ENCODE measurements at places on chromosomes 1 and 21.

DNA sequence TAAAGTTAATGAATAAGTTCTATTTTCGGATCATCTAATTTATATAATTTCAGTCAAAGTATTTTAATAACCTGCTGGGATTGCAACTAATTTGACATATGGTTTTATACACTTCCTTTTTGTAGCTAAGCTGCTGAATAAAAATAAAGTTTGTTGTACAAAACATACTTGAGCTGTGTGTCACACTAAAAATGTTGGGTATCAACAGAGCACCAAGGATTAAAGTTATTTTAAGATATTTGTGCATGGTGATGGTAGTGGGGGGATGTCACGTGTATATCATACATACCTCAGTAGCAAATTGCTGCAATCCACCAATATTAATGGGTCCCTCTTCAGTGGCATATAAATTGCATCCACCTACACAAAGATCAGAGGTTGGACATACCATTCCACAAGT, 199.6 kb downstream of the DPYD start:
- DNase-seq, result no peak

DNA sequence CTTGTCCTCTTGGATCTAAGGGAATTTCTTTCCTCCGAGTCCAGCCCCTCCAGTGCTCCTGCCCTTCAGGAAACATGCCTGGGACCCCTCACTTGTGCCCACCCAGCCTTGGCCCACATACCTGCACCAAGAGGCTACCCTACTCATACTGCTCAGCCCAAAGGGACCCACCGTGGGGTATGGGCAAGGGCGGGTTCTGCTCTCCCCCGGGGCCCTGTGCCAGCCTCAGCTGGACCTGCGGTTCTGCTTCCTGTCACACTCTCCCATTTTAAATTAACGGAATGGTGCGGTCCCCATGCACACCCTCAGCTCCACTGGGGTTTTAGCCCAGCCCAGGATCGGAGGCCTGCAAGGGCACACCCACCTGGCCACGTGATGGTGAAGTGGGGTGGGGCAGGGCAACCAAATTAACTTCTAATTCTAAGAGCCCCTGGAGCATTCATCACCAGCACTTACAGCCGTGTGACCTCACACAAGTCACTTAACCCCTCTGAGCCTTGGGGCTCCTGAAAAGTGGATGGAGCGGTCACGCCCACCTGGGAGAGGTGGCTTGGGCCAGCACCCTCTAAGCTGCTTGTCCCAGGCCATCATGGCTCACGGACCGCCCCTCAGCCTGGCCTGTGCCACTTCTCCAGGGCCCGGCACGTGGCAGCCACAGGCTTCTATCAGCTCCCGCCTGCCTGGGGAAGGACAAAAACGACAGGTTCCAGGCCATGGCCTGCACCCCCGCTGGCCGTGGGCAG, 28.3 kb downstream of the TP73 start:
- no peak for DNase-seq

DNA sequence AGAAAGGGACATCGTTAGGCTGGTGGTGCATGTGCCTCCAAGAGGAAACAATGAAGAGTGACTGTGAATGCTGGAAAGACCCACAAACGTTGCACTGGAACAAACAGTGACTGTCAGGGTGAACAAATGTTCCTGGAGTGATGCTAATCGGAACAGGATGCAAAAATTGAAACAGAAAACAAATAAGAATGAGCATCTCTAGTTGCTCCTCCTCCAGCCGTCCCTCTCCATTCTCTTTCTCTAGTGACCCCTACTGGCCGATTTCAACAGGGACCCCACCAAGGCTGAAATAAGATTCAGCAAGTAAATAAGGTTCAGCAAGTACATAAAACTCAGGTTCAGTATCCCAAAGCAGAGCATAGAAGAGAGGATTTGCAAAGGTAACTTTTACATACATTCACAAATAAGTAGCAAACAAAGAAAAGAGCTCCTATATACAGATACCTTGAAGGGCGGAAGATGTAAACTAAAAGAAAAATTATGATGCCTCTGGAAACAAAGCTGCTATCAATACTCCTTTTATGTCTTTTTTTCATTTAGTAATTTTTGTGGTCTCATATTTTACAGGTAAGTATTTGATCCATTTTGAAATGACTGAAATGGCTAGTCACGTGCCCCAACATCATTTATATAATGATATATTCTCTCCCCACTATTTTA, 836.1 kb upstream of the ADAMTS5 start:
- no peak for DNase-seq

GRCh38 chr1:231157311-231157710, 4.5 kb upstream of the TRIM67 start:
- no peak for DNase-seq

- DNase-seq, result no peak
Measured at GRCh38 chr1:206112600-206113301, 4.4 kb downstream of the AVPR1B start.

- DNase-seq, result no peak
Measured at GRCh38 chr1:101739826-101740330, 256.8 kb downstream of the OLFM3 start.

DNA sequence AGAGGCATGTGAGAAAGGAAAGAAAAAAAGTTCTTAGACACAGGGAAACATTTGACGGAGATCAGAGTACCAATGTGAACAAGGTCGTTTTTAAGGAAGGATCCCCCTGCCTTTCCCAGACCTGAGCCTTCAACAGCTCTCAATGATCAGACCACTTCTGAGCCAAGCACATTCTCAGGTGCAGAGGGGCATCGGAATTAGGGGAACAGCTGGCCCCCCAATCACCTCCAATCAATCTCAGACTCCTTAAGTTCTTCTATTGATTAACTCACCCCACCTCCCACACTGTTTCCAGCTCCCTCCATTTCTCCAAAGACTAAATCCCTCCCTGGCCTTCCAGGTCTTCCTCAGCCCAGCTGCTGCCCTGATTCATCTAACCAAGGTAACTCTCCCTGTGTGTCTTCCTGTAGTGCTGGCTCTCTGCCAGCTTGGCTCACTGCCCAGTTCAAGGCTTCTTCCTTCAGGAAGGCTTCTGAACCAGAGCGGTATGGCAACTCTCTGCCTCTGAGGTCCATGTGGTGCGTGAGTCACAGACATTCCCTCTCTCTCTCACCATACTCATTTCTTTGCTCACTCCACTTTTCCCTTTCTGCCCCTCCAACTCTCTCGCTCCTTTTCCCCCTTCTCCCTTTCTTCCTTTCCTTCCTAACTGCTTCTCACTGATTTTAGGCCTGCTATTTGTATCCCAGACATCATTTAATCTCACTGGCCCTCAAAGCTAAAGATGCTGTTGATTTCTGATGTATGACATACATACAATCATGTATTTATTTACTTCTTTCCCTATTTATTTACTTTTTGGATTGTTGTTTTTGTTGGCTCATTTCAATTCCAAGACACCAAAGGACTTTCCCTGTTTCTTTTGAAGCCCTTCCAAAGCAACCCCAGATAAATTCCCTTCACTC, 18.1 kb downstream of the CFAP45 start:
- DNase-seq, result peak; percentile 66

- no peak for DNase-seq
Measured at GRCh38 chr1:7519181-7519860, 251.8 kb upstream of the VAMP3 start.

DNA sequence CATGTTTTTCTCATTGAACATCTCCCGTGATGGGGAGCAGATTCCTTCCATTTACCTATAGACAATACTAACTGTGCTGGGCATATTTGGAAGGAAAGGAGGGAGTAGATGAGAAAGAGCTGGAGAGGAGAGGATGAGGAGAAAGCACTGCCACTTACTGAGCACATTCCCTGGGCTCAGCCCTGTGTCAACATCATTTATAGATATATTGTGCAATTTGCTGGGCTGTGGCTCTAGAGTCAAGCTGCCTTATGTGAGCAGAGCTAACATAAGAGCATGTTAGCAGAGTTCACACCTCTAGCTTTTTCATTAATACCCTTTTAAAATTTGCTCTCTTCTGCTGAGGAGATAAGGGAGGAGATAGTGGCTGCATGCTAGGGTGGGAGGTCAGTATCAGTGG, 22.3 kb upstream of the CD53 start:
- no peak for DNase-seq

- no peak for DNase-seq
Measured at GRCh38 chr1:28208818-28209441, 23.9 kb downstream of the DNAJC8 start.

DNA sequence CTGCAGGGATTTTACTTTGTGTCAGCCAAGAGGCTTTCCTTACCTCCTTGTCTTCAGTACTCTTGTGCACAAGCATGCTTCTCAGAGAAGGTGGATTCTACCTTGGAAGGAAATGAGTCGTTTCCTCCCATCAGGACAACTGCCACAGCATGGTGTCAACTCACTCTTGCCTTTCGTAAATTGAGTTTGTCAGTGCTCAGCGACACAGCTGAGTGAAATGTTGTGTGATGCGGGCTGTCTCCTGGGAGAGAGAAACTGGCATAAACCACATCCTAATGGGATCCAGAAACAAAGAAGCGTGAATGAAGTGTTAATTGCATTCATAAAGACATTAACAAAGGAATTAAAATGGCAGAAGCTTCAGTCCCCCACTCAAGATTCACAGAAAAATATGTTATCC, 51.5 kb upstream of the SLC22A15 start:
- DNase-seq, result no peak

GRCh38 chr1:244371242-244372141, 80.2 kb downstream of the ADSS2 start:
- DNase-seq, result peak; percentile 55

DNA sequence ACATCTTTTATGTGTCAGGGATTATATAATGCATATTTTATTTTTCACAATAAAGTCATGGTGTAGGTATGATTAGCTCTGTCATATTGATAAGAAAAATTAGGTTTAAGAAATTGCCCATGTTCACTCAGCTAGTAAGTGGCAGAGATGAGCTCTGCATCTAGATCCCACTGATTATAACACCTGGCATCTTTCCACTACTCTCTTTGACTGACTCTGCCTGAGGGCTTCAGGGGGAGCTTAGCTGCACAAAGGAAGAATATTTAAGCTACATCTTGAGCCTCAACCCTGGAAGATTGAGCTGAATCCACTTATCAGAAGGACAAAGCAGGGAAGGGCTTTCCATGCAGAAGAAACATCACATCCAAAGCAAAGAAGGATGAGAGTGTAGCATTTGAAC, 190.4 kb downstream of the MIS18A start:
- DNase-seq, result no peak

DNA sequence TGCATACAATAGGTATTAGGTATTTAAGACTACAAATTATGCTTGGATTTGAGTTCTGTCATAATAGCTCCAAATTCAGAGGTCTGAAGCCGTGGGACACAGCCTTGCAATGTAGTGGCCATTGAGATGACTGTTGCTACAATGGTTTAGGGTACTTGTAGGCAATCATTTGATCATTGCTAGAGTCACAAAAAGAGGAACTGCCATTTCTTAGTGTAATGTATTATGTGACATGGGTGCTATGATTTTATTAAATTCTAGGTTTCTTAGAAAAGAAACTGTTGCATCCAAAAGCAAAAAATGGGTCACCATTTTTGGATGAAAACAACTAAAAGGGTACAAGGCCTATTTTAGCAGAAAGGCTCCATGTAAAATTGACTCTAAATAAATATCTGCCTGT, 129.9 kb upstream of the ZNF644 start:
- no peak for DNase-seq

GRCh38 chr21:37509802-37510393, 143.3 kb downstream of the DYRK1A start:
- no peak for DNase-seq

All from NCI-H1436 treated with DMSO at 0.1 percent for 48 hours (cell line).